ENCODE measurements at places on chromosomes 12 and 14. TPM values are rescaled to one million over a fixed set of nuclear protein-coding genes. Genes with fewer than 3 reads are reported as not detected.

The METAP2 gene
- 56.3 TPM for total RNA-seq

The KLHL33 gene
- total RNA-seq, result under 0.01 TPM

The APOF gene
- total RNA-seq, result not detected

The C12orf50 gene
- not detected for total RNA-seq

The LTBR gene
- total RNA-seq, result 2.4 TPM

The SPX gene
- 0.41 TPM for total RNA-seq

The OR4N5 gene
- total RNA-seq, result not detected

The FAM186B gene
- total RNA-seq, result 0.41 TPM

- no peak for DNase-seq
Observed at GRCh38 chr14:75519826-75520728, 2.2 kb upstream of the BATF start.

GRCh38 chr14:72906316-72906715 is 12.4 kb upstream of the DPF3 start:
- no peak for DNase-seq

DNA sequence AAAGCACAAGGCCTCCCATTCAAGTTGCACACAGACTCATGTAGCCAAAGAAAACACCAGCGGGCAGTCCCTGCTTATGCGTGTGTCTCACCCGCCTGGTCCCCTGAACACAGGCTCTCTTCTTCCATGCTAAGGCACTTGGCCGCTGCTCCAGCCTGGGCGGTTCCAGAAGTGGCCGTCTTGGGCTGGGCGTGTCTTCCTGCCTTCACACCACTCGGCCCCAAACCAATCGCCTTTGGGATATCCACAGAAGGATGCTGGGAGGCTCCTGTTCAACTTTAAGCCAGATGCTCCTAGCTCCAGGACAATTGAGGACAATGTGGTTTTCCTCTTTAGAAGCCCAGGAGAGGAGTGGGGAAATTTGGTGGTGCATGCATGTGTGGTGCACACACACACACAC is 2.2 kb downstream of the SCARB1 start:
- peak; percentile 75 for DNase-seq

GRCh38 chr12:28535216-28535615 is 345.0 kb downstream of the CCDC91 start:
- no peak for DNase-seq

GRCh38 chr14:36618641-36619040 is 36.2 kb upstream of the NKX2-8 start:
- no peak for DNase-seq
